ENCODE measurements at places on chromosomes 2 and 18.
A peak's percentile ranks its signal among the peaks of the same experiment; 100 is the strongest.

GRCh38 chr18:79965119-79965902 lies 868 bp downstream of the HSBP1L1 start:
- no peak for DNase-seq

DNA sequence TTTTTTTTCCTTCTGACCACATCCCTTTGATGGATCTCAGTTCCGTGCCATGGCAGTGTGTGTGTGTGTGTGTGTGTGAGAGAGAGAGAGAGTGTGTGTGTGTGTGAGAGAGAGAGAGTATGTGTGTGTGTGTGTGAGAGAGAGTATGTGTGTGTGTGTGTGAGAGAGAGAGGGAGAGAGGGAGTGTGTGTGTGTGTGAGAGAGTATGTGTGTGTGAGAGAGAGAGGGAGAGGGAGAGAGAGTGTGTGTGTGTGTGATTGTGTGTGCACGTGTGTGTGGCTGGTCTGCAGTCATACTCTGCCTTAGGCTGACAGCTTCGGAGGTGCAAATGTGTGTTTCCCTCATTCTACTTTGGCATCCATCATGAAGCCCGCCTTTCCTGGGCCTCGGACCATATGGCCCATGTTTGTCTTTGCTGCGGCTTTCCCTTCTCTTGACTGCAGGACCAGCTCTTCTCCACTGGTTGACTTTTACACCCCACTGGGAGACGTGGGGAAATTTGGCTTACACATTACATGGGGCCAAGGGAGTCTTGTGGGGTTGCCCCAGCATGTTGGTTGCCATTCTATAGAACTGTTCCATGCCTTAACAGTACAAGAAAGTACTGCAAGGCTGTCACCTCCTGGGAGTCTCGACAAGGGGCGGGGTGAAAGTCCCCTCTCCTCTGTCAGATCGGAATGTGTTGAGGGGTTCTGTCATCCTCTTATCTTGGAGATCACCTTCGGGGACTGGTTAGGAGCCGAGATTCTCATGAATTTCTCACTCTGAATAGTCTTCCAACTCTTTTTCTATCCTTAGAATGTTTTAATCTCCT lies 21.6 kb downstream of the TSN start:
- DNase-seq, result no peak

- no peak for DNase-seq
Measured at GRCh38 chr2:241680827-241681599, 5.6 kb downstream of the DTYMK start.

- peak; percentile 68 for DNase-seq
Measured at GRCh38 chr18:22342625-22343024, 75.1 kb downstream of the CTAGE1 start.

GRCh38 chr18:51257150-51257549 lies 59.7 kb upstream of the MEX3C start:
- DNase-seq, result no peak

GRCh38 chr2:47072018-47072691 lies 83.0 kb downstream of the STPG4 start:
- no peak for DNase-seq

GRCh38 chr2:100692906-100693305 lies 127.0 kb upstream of the NPAS2 start:
- DNase-seq, result no peak

GRCh38 chr18:58135183-58135641 lies 91.2 kb downstream of the NEDD4L start:
- DNase-seq, result no peak

DNA sequence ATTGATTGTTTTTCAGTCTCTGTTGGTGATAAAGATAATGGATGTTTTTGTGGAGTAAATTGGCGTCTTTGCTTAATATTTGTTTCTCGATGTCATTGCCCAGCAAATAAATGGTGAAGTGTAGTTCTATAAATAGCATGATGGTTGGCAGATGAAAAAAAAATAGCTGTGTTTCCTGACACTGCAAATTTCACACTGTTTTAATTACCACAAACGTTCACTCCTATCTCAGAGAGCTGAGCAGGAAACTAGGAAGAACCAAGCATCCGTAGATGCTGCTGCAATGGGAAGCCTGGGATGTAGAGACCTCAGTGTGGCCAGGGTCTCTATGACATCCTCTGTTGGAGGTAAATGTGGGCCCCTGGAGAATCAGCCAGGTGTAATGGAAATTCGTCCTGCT lies 183.2 kb downstream of the CYRIA start:
- no peak for DNase-seq

GRCh38 chr2:233976690-233977294 lies 59.6 kb downstream of the TRPM8 start:
- DNase-seq, result no peak

All from T-helper 2 cell (primary cell).